ENCODE measurements at places on chromosomes 2 and 18.

- no peak for DNase-seq
Measured at GRCh38 chr2:56757884-56758545, 574.2 kb downstream of the CCDC85A start.

DNA sequence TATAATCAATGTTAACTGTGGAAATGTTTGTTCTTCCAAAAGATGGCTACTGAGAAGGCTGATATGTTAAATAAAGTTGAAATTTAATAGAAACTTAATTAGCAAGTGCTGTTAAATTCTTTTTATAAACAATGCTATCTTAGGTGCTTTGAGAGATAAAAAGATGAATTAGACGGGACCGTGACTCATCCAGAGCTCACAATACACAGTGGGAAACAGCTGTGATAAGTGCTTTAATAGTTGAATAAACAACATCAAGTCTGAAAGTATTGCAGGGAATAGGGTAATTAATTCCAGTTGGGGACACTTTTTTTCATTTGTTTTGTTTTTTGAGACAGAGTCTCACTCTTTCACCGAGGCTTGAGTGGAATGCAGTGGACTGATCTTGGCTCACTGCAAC lies 85.5 kb upstream of the DTNA start:
- DNase-seq: no peak

DNA sequence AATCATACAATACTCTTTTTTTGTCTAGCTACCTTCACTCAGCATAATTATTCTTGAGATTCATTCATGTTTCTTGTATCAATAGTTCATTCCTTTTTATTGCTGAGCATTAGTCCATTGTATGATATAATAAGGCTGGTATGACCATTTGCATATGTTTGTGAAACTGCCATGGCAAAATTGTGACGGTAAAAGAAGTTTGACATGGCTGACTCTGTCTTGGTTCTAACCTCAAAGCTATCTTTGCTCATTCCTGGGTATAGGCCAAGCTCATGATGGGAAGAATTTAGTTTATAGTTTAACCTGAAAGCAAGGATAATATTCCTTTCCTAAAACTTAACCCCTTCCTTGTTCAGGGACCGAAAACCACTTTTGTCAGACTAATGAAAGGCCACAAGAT lies 46.4 kb downstream of the COMMD1 start:
- no peak for DNase-seq

DNA sequence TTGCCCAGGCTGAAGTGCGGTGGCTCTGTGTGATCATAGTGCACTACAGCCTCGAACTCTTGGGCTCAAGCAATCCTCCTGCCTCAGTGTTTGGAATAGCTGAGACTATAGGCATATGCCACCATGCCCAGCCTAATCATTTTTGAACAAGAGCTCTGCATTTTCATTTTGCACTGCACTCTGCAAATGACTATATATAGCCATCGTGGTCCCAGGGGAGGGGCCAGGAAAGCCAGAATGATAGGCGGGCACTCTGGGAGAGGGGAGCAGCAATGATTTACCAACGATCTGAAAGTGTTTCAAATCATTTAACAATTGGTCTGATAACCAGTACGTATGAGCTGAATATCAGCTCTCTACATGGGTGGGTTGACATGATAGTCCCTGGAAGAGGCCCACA lies 22.3 kb upstream of the ST3GAL5 start:
- DNase-seq: no peak

GRCh38 chr2:127044977-127045661 lies 61.8 kb downstream of the BIN1 start:
- no peak for DNase-seq

DNA sequence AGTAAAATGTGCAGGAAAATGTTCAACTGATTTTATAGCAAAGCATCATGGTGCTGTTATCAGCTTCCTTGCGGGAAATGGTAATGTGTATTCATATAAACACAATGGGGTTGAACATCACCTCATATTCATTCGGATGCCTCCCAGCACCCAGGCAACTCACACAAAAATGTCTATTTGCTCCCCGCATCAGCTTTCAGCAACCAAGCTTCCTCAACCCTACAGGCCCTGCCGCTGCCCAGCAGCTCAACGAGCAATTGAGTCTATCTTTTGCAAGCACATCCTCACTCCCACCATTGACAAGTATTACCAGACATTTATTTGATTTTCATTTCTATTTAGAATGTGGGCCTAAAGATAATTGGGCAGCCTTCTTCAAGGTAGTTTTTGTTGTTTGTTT lies 2161.4 kb upstream of the PIK3C3 start:
- DNase-seq: no peak

GRCh38 chr2:84797271-84797670 lies 83.6 kb downstream of the TRABD2A start:
- DNase-seq: no peak

- no peak for DNase-seq
Measured at GRCh38 chr2:74286725-74287124, 56.5 kb downstream of the SLC4A5 start.

GRCh38 chr2:52269696-52270485 lies 1238.0 kb upstream of the NRXN1 start:
- no peak for DNase-seq

DNA sequence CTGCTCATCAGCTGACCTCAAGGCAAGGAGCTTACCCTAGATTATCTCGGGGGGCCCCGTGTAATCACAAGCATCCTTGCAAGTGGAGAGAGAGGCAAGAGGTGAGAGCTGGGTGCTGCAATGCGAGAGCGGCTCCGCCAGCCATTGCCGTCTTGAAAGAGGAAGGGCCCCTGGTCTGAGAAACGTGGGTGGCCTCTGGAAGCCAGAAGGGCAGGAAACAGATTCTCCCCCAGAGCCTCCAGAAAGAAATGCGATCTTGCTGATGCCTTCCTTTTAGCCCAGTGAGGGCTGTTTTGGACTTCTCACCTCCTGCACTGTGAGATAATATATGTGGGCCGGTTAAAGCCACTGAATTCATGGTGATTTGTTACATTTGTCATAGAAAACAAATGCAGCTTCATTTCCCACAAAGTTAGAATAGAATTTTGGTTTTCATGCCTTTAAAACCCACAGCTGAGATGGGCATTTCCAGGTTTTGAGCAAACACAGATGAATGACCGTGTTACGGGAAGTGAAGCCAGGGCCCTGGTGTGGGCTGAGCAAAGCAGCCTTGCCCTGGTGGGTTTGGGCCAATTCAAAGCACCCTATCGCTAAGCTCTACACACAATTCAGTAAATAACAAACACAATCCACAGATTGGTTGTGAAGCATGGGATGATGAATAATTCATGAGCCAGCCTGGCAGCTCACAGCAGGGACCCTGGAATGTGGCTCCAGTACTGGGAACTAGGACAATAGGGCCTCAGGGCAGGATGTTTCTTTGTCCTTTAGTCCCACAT lies 319.9 kb upstream of the HS6ST1 start:
- peak; percentile 10 for DNase-seq

- DNase-seq: no peak
Measured at GRCh38 chr2:239114616-239115265, 266.9 kb downstream of the TWIST2 start.

DNA sequence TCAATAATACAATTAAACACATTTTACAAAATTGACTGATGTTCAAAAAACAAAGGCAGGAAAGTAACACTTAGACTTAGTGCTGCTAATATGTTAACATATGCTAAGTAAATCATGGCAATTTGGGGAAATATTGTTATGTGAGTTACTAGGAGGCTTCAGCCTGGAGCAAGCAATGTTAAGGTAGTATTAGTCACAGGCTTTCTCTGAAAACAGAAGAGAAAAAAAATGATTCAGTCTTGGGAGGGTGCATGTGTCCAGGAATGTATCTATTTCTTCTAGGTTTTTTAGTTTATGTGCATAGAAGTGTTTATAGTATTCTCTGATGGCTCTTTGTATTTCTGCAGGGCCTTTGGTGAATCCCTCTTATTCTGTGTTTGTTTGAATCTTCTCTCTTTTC lies 345.8 kb upstream of the TFPI start:
- no peak for DNase-seq

DNA sequence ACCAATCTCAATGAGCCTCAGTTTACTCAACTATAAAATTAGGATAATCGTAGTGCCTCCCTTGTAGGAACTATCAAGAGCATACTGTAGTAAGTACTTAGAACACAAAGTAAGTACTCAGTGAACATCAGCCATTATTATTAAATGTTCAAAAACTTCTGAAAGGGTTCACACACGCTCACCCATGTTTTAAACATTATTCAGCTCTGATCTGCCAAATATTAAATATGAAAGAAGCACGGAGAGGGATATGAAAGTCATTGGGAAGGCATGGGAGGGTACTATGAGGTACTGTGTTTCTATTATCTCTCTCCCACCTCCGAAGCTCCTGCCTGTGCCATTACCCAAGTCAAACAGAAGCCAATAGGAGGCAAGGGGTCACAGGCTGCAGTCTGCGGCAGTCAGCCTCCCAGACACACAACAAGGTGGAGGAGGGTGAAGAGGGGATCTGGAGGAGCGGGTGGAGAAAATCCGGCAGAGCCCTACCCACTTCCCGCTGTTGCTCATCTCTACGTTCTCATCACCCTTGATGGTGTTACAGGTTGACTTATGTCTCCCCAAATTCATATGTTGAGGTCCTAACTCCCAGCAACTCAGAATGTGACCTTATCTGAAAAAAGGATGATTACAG lies 2.0 kb upstream of the TBC1D8 start:
- no peak for DNase-seq

- no peak for DNase-seq
Measured at GRCh38 chr2:16030206-16031057, 90.1 kb downstream of the MYCN start.

GRCh38 chr2:158457826-158458616 lies 1.3 kb downstream of the PKP4 start:
- DNase-seq: peak; percentile 15

DNA sequence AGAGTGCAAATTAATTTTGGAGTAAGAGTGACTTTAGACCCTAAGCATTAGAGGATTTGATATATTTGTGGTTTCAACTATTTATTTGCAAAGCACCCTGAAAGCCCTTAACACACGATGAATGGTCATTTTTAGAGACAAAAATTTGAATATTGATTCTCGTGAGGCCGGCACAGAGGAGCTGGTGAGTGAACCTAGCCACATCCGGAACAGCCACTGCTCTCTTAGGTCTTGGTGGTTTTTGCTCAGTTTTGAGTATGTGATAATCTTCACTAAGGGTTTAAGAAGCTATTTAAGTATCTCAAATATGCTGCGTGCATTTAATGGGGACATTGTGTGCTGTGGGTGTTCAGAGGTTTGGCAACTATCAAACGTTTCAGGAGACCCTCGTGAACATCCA lies 204.8 kb downstream of the TSN start:
- no peak for DNase-seq

- DNase-seq: no peak
Measured at GRCh38 chr18:2537296-2537695, 34.0 kb downstream of the METTL4 start.

DNA sequence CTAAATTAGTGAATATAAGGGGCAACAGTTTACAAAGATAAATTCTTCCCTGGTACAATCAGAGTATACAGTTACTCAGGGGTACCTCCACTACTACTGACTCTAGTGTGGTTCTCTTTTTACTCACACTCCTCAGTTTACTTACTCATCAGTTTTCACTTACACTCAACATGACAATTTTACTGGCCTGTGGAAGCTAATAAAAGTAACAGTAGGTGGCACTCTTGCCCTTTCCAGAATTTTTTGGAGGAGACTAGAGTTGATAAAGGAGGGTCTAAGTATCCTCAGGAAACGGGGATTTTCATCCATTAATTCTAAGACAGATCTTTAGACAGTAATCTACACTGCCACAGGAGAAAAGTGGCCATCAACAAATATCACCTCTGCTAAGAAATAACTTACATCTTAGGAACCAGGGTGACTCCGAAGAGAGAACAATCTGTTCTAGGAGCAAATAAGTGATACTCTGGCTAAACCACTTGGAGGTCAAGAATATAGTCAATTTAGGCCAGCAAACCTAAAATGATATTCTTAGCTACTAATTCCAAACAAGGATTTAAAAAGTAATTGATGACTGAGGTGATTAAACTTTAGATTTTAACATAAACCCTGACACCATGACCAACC lies 61.3 kb downstream of the ATL2 start:
- no peak for DNase-seq

DNA sequence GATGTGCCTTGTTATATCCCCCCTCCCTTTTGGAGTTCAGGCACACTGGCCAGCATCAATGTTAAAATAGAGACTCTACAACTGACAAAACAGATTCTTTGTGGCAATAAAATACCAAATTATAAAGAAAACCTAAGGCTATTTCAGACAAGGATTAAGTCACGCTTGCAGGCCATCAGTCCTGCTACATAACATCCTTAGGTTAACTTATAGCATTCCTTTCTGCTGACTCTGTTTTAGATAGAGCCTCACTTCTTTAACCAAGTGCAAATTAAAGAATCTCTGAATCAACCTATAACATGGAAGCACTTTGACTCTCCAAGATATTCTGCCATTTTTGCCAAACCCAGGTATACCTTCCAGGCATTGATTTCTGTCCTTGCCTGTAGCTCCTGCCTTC lies 784.6 kb downstream of the RNF144A start:
- no peak for DNase-seq

- no peak for DNase-seq
Measured at GRCh38 chr2:112805542-112805941, 21.2 kb upstream of the IL1A start.

DNA sequence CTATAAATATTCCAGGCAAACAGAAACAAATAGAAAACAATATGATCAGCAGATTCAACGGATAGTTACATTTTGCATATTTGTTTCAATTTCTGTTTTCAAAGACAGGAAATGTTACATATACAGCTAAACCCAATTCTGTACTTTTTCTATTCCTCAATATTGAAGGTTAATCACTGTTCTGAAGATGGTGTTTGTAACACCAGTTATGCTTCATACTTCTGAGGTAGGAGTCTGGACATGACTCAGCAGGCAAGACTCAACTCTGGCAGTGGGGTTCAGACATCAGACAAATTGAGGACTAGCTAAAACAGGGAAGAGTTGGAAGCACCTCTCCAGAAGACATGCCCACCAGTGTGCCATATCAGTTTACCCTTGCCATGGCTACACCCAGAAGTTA lies 16.6 kb downstream of the SERPINB13 start:
- DNase-seq: no peak

GRCh38 chr2:191311-192190 lies 72.3 kb downstream of the SH3YL1 start:
- no peak for DNase-seq

- DNase-seq: no peak
Measured at GRCh38 chr18:63143330-63143771, 176.2 kb downstream of the BCL2 start.

DNA sequence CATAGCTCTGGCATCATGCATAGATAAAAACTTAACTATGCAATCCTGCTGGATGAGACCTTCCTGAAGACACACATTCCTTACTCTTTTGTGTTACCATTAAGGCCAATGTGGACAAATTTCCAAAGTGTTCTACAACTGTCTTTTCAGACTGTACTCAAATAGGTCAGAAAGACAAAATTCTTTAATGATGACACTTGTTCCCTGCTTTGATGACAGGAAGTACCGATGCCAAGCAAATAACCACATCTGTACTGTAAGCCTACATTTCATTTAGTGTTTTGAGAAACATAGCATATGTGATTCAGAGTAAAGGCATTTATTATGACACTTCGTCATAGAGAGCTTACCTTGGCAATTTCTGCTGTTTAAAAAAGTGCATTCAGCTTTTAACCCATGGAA lies 55.0 kb downstream of the PMAIP1 start:
- DNase-seq: no peak

- DNase-seq: no peak
Measured at GRCh38 chr2:158676295-158676694, 118.8 kb upstream of the DAPL1 start.

GRCh38 chr2:128617029-128617590 lies 298.4 kb upstream of the HS6ST1 start:
- DNase-seq: no peak
